ENCODE measurements at places on chromosomes 6 and 20.

DNA sequence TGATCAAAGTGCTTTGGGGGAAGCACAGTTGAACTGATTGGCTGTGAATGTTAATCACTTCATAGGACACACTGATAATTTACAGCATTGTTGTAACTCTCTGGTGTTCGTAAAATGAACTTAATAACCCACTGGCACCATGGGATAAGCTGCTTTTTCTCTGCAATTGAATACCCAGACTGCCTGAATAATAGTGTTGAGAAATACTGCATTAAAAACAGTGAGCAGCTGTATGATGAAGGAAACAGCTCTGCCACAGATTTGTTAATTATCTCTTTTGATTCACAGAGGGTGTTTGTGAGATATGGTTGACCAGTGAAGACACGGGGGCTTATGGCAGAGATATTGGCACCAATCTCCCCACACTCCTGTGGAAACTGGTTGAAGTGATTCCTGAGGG, 420.9 kb downstream of the CDKAL1 start:
- DNase-seq = no peak

DNA sequence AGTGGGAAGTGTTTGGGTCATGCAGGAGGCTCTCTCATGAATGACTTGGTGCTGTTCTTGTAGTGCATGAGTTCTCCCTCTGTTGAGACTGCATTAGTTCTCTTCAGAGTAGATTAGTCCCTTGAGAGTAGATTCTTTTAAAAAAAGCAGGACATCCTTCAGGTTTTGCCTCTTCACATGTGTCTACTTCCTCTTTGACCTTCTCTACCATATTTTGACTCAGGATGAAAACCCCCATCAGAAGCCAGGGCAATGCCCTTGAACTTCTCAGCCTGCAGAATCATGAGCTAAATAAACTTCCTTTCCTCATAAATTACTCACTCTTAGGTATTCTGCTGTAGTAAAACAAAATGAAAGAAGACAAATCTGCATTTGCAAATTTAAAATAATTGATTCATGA, 170.3 kb downstream of the CD109 start:
- DNase-seq = no peak

DNA sequence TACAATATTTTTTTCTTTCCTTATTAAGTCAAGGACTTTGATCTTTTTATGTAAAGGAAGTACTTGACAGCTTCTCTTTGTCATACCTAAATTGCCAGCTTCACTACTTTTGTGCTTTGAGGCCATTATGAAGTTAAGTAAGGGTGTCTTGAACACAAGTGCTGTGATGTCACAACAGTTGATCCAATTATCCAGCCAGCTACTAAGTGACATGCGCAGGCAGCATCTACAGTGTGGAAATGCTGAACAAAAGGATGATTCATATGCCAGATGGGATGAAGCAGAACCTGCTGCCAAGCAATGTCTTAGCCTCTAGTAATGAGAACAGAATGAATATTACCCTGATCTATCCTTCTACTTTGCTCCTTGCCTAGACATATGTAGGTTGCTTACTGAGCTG, 68.3 kb upstream of the TMEM244 start:
- peak; percentile 93 for DNase-seq

GRCh38 chr6:136517002-136517401, 33.2 kb downstream of the MAP7 start:
- DNase-seq = no peak

DNA sequence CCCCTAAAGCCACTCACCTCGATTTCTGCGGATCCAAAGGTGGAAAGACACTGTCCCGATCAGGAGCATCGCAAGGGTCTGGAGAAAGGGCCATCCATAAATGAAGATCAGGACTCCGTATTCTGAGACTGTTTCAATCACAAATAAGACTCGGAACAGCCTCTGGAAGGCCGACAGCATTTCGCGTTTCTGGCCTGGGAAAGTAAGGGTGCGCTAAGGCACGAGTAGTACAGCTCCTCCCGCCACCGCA, 44.6 kb downstream of the DPPA5 start:
- no peak for DNase-seq

GRCh38 chr6:42091718-42092023, 41.3 kb downstream of the TAF8 start:
- no peak for DNase-seq

DNA sequence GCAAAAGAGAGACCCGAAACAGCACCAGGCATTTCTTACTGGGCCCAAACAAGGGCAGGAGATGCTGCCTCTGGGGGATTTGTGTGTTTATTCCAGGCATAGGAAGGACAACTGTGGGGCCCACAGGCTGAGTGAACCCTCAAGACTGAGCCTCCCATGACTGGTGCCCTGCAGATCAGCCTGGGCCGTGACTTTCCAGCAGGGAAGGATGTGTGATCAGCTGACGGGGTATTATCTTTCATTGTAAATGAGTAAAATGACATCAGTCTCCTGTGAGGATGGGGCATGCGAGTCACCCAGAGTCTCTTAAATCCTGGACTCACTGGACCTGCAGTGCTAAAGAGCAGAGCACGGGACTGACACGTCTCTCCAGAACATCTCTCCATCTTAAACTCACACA, 3.9 kb upstream of the TEAD3 start:
- peak; percentile 52 for DNase-seq
